ENCODE measurements at places on chromosomes 11 and 22.

GRCh38 chr11:118276422-118276821, 12.3 kb upstream of the MPZL2 start:
- DNase-seq = no peak

- DNase-seq = no peak
Measured at GRCh38 chr11:100734743-100735527, 47.8 kb downstream of the ARHGAP42 start.

GRCh38 chr11:68118706-68119448, 2.3 kb downstream of the CHKA start:
- peak; percentile 66 for DNase-seq

DNA sequence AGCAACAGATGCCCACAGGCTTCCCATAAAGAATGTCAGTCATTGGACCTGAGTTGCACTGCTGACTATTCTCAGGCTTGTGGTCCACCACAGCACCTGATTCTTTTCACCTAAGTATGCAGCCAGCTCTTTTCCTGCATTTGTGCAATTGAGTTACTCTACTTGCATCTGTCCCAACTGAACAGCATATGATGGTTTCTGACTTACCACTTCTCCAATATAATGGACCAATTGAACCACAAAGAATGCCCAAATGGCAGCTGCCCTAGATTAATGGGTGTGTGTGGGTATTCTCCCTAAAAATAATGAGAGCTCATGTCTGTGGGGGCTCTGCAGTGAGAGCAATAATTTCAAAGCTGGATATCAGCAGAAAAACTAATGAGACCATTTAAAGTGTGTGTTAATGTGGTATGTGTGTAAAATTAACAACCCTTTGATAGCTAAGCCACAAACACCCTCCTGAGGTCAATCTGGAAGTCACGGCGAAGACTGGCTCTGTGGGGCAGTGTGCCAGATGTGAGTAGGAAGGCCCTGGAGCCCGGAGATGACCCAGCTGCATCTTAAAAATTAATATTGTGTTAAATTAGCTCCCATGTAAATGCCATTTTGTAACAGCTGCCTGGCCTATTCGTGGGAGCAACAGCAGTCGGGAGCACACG, 43.8 kb downstream of the SC5D start:
- no peak for DNase-seq

DNA sequence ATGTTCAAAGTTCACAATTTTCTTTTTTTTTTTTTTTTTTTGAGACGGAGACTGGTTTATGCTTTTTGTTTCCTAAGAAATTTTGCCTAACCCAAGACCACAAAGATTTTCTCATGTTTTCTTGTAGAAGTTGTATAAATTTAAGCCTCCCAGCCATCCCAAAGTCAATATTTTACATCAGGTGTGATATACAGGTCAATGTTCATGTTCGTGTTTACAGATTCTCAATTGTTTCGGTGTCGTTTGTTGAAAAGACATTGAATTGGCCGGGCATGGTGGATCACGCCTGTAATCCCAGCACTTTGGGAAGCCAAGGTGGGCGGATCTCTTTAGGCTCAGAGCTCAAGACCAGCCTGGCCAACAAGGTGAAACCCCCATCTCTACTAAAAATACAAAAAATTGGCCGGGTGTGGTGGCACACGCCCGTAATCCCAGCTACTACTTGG, 15.4 kb downstream of the FRMD8 start:
- DNase-seq = no peak

DNA sequence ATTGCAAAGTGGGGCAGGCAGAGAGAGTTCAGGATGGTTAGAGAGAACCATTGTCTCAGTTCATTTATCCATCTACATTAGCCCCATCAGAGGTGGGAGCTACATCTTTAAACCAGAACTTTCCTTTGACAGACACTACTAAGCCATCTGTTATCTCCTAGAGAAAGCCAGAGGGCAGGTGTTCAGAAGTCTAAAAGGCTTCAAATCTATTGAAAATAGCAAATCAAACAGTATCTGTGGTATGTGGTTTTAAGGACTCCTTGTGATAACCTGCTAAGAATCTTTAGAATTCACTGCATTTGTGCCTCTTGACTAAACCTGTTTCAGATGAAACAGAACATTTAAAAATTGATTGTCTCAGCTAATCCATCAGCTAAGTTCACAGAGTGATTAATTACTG, 43.9 kb upstream of the PARVG start:
- no peak for DNase-seq

GRCh38 chr11:58142761-58143160, 17.4 kb upstream of the OR9I1 start:
- no peak for DNase-seq

GRCh38 chr11:126968915-126969314, 31.7 kb downstream of the KIRREL3 start:
- DNase-seq = no peak

DNA sequence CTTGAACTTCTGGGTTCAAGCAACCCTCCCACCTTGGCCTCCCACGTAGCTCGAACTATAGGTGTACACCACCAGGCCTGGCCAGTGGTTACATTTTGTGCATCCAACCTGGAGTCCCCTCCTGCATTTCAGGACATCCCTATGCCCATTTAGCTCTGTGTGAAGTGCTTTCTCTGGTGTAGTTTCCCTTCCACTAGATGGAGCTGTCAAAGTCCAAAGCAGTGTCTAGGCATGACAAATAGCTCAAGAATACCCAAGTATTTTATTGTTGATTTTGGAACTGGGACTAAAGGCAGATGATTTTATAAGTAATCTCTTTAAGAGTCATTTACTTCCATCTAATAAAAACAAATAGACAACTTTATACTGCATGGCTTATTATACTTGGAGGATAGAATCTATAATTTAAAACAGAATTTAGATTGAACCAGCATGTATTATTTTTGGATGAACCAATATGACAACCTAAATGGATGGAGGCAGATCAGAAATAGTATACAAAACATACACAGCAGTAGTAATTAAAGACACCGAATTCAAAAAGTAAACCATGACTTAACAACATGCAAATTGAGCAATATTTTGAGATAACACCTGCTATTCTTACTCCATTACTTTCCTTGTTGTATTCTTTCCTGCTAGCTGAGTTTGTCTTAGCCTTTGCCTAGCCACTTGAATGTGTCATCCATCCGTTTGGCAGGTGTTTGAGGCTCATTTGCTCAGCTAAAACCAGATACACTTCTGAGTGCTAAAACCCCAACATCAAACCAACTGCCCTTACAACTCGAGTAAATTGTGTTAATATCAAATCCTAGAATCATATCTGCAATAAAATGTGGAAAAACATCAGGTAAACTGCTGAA, 37.7 kb downstream of the EIF4ENIF1 start:
- DNase-seq = peak; percentile 24

GRCh38 chr22:30855677-30856518, 112.7 kb downstream of the MORC2 start:
- DNase-seq = no peak

DNA sequence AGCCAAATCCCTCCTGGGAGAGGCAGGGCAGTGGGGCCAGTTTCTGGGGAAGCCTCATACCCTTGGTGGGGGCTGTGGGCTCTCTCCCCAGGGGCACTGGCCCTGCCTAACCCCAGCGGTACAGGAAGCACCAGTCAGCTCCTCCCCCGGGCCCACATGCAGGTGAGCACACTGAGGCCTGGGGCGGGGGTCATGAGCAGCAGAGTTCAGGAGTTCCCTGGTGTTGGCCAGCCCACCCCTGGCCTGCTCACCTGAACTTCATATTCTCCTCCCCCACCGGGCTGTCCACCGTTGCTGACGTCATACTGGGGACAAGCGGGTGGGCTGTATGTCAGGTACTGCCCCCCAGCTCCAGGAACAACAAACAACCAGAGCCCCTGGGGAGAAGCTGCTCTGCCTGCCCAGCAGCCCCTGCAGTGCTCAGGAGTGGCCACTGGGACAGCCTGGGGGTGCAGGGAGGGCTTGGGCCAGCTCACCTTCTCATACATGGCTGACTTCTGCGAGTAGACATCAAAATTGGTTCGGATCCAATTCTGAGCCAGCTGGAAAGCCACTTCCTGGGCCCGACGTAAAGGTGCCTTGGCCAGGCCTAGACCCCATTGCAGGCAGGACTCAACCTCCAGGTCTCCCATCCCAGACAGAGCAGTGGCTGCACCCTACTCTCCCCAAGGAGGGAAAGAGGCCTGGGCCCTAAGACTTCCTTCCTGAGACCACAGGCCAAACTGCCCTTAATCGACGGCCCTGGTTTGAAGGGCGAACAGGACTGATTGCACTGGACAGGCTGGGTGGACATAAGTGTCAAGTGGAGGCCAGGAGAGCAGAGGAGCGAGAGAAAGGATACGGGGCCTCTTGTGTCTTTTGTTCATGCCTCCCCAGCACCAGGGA, 20.8 kb downstream of the TREH start:
- DNase-seq = no peak

- DNase-seq = no peak
Measured at GRCh38 chr11:27028561-27028965, 12.1 kb upstream of the BBOX1 start.

- no peak for DNase-seq
Measured at GRCh38 chr22:25109878-25110595, 89.6 kb upstream of the CRYBB3 start.

DNA sequence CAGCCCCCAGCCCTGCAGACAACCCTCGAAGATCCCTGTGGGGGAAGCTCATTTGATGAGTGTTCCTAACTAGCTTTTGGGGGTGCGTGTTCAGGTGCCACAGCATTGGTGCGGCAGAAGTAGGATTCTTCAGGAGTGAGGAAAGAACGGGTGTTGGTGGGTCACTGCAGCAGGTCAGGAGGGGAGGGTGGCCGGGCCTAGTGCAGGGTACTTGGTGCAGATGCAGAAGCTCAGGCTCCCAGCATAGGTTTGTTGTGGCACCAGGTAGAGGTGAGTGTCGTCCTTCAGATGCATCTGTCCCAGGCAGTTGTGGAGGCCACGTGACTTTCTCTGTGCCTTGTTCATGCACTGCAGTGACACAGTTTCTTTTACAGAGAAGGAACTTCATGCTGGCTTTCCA, 15.1 kb upstream of the ADORA2A start:
- no peak for DNase-seq

DNA sequence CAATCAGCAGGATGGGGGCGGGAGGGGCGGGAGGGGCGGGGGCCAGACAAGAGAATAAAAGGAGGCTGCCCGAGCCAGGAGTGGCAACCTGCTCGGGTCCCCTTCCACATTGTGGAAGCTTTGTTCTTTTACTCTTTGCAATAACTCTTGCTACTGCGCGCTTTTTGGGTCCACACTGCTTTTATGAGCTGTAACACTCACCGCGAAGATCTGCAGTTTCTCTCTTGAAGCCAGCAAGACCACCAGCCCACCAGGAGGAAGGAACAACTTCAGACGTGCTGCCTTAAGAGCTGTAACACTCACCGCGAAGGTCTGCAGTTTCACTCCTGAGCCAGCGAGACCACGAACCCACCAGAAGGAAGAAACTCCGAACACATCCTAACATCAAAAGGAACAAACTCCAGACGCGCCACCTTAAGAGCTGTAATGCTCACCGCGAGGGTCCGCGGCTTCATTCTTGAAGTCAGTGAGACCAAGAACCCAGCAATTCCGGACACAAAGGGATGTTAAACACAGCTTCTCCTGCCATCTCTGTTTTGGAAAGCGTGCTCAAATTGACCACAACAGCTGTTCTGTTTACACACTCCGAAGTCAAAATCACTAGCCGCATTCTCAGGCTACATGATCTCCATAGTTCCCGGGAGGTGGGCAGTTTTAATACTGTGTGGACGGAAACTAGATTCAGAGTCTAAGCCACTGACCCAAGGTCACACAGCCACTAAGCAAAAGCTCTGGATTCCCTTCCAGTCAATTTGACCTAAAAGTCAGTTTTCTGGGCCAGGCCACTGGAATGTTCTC, 11.9 kb downstream of the PLAAT2 start:
- DNase-seq = no peak

GRCh38 chr22:35597692-35598395, 19.3 kb downstream of the MB start:
- DNase-seq = no peak

All from GM13977 (cell line).